ENCODE measurements at places on chromosomes 16 and 17.

- peak; percentile 52 for DNase-seq
These were observed 59.9 kb downstream of the BEAN1 start for GRCh38 chr16:66486773-66487579.

GRCh38 chr17:49146620-49147306, 14.2 kb downstream of the B4GALNT2 start:
- peak; percentile 65 for DNase-seq

DNA sequence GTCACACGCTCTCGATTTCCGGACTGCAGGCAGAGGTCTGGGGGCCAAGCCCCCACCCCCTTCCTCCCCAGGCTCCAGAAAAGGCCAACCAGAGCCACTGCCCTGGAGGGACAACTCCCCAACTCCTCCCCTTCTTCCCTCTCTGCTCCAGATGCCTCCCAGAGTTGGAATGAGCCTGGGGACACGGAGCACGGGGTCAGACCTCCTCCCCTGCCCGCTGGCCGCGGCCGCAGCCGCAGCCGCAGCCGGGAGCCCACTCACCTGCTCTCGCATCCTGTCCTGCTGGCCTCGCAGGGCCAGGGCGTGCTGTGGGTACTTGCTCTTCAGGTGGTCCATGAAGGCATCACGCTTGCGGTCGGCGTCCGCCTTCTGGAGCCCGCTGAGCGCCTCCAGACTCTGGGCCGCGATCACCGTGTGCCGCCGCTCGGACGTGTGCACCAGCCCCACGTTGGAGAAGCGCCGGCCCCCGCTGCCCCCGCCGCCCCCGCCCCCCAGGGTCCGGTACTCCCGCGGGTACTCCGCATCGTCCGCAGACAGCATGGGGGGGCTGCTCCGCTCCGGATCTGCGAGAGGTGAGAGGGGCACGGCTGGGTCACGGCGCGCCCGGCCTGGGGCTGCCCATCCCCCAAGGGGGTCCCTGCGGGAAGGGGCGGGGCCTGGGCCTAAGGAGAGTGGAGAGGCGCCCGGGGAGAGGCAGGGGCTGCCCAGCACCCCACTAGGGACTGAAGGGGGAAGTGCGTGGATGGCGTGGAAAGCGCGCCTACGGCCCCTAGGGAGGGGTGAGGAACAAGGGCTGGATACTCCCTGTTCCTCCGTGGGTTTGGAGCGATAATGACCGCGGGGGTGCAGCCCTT, 27.3 kb downstream of the SRCIN1 start:
- DNase-seq = no peak

- DNase-seq = no peak
These were observed 852.1 kb downstream of the CDH11 start for GRCh38 chr16:64269756-64270155.

- peak; percentile 36 for DNase-seq
These were observed 61.3 kb downstream of the GRIN2A start for GRCh38 chr16:10120953-10121352.

DNA sequence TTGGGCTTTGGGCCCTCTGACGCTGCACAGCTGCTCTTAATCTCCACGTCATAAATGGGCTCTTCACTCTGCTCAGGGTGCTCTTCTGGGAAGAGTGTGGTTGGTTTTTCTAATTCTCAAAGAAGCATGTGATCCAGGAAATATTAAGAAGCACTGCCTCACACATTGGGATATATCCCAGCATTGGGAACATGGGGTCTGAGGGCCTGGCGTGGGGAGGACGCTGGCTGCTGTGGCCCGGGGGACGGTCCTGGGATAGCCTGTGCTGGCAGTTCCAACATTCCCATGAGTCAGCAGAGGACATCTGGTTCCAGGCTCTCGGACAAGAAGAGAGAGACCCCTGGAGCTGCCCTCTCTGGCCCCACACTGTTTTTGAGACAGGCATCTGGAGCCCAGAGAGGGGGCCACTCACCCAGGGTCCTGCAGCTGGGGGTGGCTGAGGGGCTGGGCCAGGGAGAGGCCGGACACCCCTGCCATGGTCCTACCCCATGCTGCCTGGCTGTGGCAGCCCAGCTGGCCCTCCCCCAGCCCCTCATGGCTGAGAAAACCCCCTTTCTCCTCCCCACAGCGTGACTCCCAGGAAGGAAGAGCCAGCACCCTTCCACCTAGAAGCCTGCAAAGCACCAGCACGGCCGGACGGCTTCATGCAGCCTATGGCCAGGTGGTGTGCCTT, 58.8 kb downstream of the NT5M start:
- DNase-seq = no peak

All from kidney glomerular epithelial cell (primary cell).